ENCODE measurements at places on chromosomes 4 and X.

GRCh38 chr4:16265820-16266219, 39.5 kb upstream of the TAPT1 start:
- DNase-seq: no peak

- DNase-seq: peak; percentile 16
Measured at GRCh38 chrX:132631579-132632232, 142.9 kb upstream of the MBNL3 start.

GRCh38 chrX:85244450-85245211, 840 bp downstream of the ZNF711 start:
- DNase-seq: peak; percentile 12

DNA sequence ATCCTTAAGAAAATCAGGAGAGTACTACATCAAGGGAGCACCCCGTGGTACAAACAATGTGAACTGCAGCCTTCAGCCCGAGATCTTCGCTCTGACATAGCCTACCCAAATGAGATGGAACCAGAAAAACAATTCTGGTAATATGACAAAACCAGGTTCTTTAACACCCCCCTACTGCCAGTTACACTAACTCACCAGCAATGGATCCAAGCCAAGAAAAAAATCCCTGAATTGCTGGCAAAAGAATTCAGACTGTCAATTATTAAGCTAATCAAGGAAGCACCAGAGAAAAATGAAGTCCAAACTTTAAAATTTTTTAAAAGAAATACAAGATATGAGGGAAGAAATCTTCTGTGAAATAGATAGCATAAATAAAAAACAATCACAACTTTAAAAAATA, 101.7 kb upstream of the KLF8 start:
- no peak for DNase-seq

- DNase-seq: no peak
Measured at GRCh38 chr4:1028574-1029220, 17.3 kb downstream of the FGFRL1 start.

DNA sequence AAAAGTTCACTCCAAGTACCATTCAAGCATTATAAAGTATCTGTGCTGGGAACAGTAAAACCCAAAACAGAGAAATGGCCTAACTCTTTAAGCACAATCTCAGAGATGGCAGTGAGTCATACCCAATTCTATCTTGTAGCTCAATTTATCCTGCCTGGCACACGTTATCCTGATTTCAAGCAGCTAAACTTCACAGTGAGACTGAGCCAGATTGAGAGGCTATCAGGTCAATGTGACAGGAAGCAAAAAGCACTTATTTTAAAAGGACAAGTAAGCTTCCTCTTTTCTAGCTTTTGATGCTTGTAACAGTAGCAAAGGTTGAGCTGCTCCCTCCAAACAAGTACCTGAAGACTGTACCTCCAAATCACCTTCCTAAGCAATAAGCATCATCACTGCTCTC, 324.9 kb downstream of the NAF1 start:
- peak; percentile 34 for DNase-seq
